ENCODE measurements at places on chromosomes 16 and 17. TPM values are rescaled to one million over a fixed set of nuclear protein-coding genes. Genes with fewer than 3 reads are reported as not detected.

Gene MYH8
- total RNA-seq, result not detected

Gene SLC6A2
- total RNA-seq, result not detected

Gene ERN2
- total RNA-seq, result not detected

Gene ABCC11
- total RNA-seq, result under 0.01 TPM

Gene ALDOC
- 62.4 TPM for total RNA-seq

Gene CPHXL2
- not detected for total RNA-seq

Gene AIPL1
- not detected for total RNA-seq

Gene CNEP1R1
- 16.9 TPM for total RNA-seq

Gene SULT1A1
- 1.0 TPM for total RNA-seq

Gene PSKH1
- total RNA-seq, result 12.5 TPM

Gene KRTAP1-1
- total RNA-seq, result not detected

Gene ZFHX3
- 2.8 TPM for total RNA-seq

Gene CD300H
- not detected for total RNA-seq

Gene TERB1
- total RNA-seq, result not detected

Gene GSE1
- 13.3 TPM for total RNA-seq

Gene DNAJA3
- total RNA-seq, result 51.4 TPM

Gene ZNF385C
- total RNA-seq, result not detected

Gene CACNG1
- total RNA-seq, result not detected

Gene KRTAP9-2
- total RNA-seq, result not detected

Gene HS3ST6
- not detected for total RNA-seq

Gene TSNAXIP1
- 1.2 TPM for total RNA-seq

Gene SCARF1
- 1.0 TPM for total RNA-seq

Gene KRT20
- not detected for total RNA-seq

Gene MMP2
- 101 TPM for total RNA-seq

Gene TMEM114
- not detected for total RNA-seq

Gene OTOP2
- total RNA-seq, result not detected

Gene KIFC3
- 28.1 TPM for total RNA-seq

Gene NPIPA8
- total RNA-seq, result not detected

Gene KIAA0513
- total RNA-seq, result 7.6 TPM

Gene KCNAB3
- total RNA-seq, result 1.2 TPM

Gene KRTAP1-5
- total RNA-seq, result 0.59 TPM

Gene KRT16
- total RNA-seq, result not detected

Gene LPCAT2
- 2.4 TPM for total RNA-seq

Gene NTN3
- 0.15 TPM for total RNA-seq

Gene ERI2
- 18.7 TPM for total RNA-seq

Gene CACNG3
- not detected for total RNA-seq

Gene KRTAP2-3
- not detected for total RNA-seq

Gene PDIA2
- total RNA-seq, result 0.17 TPM

Gene PPP1R1B
- 0.45 TPM for total RNA-seq

Gene ESRP2
- 0.30 TPM for total RNA-seq

Gene SLC12A3
- not detected for total RNA-seq

Gene ABCC6
- not detected for total RNA-seq

Gene MYH1
- total RNA-seq, result not detected

Gene PLD6
- 1.6 TPM for total RNA-seq

Gene SHISA6
- not detected for total RNA-seq

Gene TBX6
- 0.15 TPM for total RNA-seq

Gene NTN1
- total RNA-seq, result under 0.01 TPM

Gene CCDC154
- total RNA-seq, result under 0.01 TPM

Gene KCNJ18
- total RNA-seq, result not detected

Gene CD7
- 0.30 TPM for total RNA-seq

Gene SALL1
- total RNA-seq, result 0.17 TPM

Gene HOXB1
- total RNA-seq, result not detected
